ENCODE measurements at places on chromosomes 13 and 19.

DNA sequence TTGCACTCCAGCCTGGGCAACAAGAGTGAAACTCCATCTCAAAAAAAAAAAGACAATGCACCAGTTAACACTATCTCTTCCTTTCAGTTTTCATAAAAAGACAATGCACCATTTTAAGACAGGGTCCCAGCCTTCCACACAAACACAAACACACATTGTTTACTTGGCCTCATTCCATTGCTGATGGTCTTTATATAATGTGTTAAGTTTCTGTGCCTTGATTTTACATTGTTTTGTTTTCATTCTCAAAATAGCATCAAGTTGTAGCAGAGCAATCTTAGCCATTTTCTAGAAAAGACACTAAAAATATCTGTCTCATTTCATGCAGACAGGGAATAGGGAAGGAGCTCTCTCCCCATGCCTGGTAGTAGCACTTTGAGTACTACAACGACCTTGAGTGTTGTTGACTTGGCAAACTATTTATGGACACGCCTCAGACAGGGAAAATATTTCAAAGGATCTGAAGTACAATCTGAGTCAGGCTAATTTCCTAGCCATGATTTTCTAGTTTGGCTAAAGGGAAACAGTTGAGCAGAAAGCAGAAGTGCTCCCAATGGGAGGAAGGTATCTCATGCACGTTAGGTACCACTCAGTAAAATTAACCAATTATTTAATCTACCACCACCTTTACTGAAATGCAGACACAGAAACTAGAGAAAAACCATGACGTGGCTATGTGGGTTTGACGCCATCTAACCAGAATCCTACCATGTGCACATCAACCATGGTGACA is 120.6 kb downstream of the ABCC4 start:
- DNase-seq, result no peak

GRCh38 chr13:43294412-43294811 is 271.0 kb downstream of the DNAJC15 start:
- DNase-seq, result no peak

- no peak for DNase-seq
Measured at GRCh38 chr19:2732157-2732725, 7.6 kb downstream of the SLC39A3 start.

DNA sequence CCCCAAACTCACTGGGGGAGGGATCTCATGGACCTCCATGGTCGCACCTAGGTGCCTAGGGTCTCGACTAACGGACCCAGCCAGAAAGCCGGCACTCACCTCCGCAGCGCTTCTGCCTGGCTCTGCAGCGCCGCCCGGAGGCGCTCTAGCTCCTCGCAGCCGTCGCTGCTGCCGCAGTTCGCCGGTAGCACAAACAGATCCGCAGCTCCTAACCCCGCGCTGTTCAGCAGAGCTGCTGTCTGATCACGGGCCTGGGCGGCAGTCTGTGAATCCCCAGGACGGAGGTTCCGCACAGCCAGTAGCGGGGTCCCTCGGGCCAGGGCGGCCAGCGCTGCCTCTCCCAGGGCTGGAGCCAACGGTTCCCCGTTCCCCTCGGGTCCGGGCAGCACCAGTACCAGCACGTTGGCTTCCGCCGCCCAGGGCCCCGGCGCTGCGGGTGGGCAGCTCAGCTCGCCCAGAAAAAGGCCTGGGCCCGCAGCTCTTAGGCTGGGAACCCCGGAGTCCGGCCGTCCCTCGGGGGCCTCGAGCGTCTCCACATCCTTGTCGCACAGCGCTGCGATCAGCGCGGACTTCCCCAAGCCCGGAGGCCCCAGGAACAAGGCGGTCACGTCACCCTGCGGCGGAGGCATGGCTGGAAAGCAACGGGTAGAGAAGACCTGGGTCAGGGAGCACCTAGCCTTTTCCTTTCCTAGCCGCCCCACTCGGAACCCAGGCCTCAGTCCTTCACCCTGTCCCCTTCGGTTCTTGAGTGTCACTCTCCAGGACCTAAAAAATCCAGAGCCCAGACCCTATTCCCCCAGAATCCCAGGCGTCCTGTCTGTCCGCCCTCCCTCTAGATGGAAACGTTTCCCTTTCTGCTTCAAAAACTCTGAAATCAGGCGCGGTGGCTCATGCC is 977 bp downstream of the IRGQ start:
- peak; percentile 51 for DNase-seq

DNA sequence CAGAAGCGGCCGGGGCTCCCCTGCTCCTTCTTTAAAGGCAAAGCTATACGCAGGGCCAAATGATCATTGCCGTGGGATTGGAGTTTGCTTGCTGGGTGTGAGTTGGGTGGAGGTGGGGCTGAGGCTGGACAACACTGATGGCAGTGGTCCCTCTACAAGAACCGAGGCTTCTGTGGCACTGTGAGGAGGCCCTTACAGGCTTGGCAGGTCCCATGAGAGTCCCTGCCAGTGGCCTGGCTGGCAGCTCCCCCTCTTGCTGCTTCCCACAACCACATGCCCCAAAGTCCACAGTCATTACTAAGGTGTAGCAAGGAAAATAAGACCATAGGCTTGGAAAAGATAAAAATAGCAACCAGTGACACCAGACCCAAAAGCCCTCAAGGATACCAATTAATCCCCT is 98.4 kb downstream of the ANKRD10 start:
- DNase-seq, result no peak

DNA sequence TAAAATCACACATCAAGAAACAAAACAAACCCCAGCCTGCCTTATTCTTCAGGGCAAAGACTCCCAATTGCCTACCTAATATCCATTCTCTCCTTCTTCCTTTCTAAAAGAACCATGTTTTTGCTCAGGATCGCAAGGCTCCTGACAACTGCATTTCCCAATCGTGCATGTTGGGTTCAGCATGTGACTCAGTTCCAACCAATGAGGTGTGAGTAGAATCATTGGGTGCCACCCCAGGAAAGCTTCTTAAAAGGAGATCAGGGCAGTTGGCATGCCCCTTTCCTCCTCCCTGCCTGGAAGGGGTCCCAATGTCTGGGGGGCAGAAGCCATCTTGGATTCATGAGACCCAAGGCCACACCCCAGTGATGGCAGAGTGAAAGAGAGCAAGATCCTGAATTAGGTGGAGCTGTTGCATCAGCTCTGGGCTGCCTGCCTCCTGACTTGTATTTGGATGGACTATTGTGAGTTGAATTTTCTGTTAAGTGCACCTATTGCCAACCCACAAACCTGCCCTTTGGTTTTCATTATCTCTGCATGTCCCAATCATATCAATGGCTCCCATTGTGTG is 26.0 kb upstream of the UBAC2 start:
- DNase-seq, result no peak

GRCh38 chr19:37654629-37655300 is 500 bp downstream of the ZFP30 start:
- peak; percentile 15 for DNase-seq

DNA sequence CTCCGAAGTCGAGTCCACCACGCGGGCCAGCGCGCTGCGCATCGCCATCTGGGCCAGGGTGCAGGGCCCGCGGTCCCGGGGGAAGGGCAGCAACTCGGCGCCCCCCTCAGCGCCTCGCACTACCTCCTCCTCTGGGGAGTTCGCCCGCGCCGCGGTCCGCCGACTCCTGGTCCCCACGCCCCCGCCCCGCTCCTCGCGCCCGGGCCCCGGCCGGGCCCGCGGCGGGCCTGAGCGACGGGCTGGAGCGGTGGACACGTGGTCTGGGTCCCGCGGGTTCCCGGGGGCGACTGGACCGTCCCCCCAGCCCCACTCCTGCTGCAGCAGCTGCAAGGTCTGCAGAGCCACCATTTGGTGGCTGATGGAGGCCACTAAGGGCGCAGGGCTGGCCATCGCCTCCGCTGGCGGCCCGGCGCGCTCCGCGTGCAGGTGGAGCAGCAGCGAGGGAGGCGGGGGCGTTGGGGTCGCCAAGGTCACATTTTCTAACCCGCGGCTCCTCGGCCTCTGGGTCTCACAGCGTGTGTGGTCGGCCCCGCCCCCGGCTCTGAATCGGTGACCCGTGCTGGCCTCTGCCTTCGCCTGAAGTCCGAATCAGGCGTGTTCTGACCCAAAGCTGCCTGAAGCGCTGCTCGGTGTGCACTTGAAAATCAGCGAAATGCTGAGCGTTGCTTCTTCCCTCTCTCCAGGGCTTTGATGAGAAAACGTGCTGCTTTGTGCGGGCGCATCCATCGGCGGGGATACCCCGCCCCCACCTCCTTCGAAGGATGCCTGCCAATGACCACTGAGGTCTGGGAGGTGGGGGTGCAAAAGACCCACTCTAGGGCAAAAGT is at the start of gene DLEU7:
Gene DLEU7 (minus strand): TSS at position 436 of the 827 bp plus-strand sequence. CDS start 46 bp downstream, at position 390.
- DNase-seq, result no peak

- no peak for DNase-seq
Measured at GRCh38 chr19:2166741-2167738, 3.3 kb downstream of the DOT1L start.

DNA sequence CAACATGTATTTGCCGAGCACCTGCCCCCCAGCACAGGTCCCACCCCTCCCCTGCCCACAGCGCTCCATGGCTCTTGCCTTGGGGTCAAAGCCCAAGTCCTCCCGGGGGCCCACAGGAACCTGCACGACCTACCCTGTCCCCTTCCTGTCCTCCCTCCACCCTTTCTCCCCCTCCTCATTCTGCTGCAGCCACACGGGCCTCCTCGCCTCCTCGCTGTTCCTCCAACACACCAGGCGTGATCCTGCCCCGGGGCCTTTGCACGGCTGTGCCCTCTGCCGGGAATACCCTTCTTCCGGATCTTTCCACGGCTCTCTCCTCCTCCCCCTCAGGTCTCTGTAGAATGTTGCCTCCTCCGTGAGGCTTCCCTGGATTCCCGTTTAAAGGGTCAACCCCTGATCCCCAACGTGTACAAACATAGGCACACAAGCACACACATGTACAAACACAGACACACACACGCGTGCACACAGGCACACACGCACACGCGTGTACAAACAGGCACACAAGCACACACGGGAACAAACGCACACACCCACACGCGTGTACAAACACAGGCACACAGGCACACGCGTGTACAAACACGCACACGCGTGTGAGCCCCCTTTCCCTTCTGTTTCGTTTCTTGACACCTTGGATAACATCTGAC is 2.8 kb downstream of the MADCAM1 start:
- no peak for DNase-seq

- no peak for DNase-seq
Measured at GRCh38 chr13:65907666-65908525, 1322.2 kb downstream of the PCDH9 start.

DNA sequence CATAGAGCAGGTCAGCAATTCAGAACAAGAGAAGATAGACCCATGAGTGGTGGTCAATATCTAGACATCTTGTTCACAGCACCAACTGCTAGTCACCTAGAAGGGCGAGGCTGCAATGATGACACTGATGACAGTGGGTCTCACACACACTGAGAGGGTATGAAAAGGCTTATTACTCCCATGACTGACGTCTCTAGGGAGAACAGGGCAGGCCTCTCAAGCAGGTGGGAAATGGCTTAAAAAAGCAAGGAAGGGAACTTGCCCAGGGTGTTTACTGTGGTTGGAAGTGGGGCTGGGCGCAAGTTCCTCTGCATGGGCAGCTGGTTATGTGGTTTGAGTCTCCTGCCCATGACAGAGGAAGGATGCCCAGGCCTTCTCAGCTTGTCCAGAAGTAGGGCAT is 33.8 kb downstream of the ZNF44 start:
- DNase-seq, result no peak

- DNase-seq, result no peak
Measured at GRCh38 chr13:60210510-60211330, 47.0 kb upstream of the DIAPH3 start.

- DNase-seq, result no peak
Measured at GRCh38 chr19:39842693-39843435, 3.3 kb downstream of the FBL start.

DNA sequence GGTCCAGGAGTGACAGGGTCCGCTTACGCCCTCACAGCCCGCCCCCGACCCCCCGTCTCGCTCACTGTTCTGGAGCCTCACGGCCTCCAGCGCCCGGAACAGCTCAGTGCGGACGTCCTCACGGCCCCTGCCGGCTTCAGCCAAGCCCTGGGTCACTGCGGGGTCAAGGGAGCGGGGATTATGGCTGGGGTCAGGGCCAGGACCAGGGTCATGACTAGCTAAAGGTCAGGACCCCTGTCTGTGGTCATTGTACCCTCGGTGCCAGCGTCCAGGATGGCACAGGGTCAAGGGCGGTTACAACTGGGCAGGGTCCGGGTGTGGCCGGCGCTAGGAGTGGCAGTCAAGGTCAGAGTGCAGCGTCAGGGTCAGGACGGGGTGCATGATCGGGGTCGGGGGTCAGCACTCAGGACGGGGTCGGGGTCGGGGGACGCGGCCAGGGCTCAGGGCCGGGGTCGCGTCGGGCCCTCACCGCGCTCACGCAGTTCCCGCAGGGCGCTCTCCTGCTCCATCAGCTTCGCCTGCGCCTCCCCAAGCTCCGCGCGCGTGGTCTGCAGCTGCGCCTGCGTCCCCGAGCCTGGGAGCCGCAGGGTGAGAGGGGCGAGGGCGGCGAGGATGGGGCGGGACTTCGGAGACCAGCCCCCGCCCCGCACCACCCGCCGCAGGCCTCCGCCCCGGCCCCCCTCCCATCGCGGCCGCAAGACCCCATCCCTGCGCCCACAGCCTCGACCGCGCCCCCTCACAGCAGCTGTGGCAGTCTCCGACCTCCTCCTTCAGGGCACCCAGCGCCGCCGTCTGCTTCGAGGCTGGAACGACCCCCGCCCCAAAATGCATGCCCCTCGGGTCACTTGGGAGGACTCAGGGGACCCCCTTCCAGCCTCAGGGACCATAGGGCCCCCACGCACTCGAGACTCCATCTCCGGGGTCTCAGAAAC is 1.4 kb downstream of the CLEC4G start:
- no peak for DNase-seq

DNA sequence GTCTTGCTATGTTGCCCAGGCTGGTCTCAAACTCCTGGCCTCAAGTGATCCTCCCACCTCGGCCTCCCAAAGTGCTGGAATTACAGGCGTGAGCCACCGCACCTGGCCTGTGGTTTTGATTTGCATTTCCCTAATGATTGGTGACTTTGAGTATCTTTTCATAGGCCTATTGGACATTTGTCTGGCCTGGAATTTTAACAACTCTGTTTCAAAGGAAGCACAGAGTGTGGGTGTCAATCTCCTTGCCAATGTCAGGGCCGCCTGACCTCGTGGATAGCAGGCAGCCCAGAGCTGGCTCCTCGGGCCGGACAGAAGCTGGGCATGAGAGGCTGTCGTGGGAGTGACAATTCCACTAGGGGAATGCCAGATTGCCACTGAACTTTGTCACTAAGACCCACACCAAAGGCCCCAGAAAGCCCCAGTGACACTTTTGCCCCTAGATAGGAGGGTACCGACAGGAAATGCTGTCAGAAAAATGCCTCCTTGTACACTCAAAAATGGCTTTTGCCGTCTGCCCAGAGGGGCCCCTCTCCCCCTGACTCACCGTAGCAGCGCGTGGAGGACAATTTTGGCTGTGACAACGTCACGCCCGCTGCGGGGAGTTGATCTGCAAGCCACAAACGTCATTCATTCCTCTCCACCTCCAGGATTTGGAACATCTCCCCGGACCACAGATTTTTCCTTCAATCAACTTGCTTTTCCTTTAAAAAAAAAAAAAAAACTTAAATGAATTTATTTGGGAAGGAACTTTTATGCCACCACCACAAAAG is 11.7 kb upstream of the ADGRE5 start:
- DNase-seq, result peak; percentile 87
